ENCODE measurements at places on chromosomes 7 and 10. TPM values are rescaled to one million over a fixed set of nuclear protein-coding genes. Genes with fewer than 3 reads are reported as not detected.

The ITGA8 gene
- not detected for total RNA-seq

The BAMBI gene
- 0.31 TPM for total RNA-seq

DNA sequence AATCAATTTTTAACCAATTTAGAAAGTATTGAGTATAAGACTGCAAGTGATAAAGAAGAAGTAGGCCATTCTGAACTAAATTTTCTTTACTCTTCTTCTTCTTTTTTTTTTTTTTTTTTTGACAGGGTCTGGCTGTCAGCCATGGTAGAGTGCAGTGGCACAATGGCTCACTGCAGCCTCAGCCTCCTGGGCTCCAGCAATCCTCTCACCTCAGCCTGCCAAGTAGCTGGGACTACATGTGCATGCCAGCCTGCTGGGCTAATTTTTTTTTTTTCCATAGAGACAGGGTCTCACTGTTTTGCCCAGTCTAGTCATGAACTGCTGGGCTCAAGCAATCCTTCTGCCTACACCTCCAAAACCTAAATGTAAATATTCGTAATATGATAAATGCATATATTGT, 63.2 kb downstream of the DGKB start:
- no peaks in the 10 kb centered on the region for H3K27me3 ChIP-seq
- H3K36me3 ChIP-seq, result no peaks in the 10 kb centered on the region
- H3K4me3 ChIP-seq, result no peak overlapping the region
- H3K4me1 ChIP-seq, result no peaks in the 10 kb centered on the region
- no peak overlapping the region for H3K27ac ChIP-seq
- no peak for DNase-seq

- DNase-seq, result no peak
- no peaks in the 10 kb centered on the region for H3K4me1 ChIP-seq
- no peak overlapping the region for H3K4me3 ChIP-seq
- peaks cover 17% of the 10 kb centered on the region for H3K27me3 ChIP-seq
Measured at GRCh38 chr10:78378192-78378591, 344.5 kb downstream of the RPS24 start.

GRCh38 chr10:75430000-75430763, 1.2 kb upstream of the LRMDA start:
- H3K4me3 ChIP-seq, result no peak overlapping the region
- no peak for DNase-seq
- H3K4me1 ChIP-seq, result peaks cover 2% of the 10 kb centered on the region
- no peaks in the 10 kb centered on the region for H3K36me3 ChIP-seq
- H3K27me3 ChIP-seq, result peaks cover 51% of the 10 kb centered on the region

DNA sequence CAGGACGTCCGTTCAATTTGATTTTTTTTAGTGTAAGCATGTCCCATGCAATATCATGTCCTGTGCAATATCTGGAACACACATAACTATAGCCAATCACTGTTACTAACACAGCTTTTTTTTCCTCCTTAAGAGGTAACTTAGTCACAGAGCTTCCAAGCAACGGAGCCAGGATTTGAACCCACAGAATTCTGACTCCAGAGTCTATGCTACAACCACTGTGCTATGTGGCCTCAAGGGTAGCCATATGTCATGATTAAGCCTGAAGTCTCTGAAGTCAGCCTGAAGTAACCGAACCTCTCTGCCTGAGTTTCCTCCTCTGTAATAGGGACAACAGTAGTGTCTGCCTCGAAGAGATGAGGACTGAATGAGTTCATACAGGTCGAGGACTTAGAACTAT, 42.2 kb upstream of the TCF7L2 start:
- no peak overlapping the region for H3K4me3 ChIP-seq
- DNase-seq, result no peak
- H3K36me3 ChIP-seq, result no peaks in the 10 kb centered on the region
- no peaks in the 10 kb centered on the region for H3K27me3 ChIP-seq

DNA sequence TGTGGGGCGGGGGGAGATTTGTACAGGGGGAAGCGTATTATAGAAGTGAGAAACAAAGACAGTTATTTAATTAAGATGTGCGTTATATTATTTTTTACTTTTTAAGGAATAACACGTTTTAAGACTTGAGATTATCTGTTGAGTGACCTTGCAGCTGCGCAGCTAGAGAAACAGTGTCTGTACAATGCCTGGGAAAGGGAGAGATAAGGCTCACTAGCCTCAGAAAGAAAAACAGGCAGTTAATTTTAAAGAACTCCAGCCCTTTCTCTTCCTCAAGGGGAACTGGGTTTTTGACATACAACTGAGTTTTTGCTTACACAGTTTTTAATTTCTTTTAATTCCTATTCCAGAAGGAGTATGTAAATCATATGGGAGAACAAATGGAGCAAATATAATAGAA, 50.7 kb downstream of the LMBR1 start:
- DNase-seq, result no peak
- peaks cover 4% of the 10 kb centered on the region for H3K4me1 ChIP-seq
- no peak overlapping the region for H3K27ac ChIP-seq
- no peak overlapping the region for H3K4me3 ChIP-seq
- no peaks in the 10 kb centered on the region for H3K27me3 ChIP-seq
- peaks cover 10% of the 10 kb centered on the region for H3K36me3 ChIP-seq
